ENCODE measurements at places on chromosomes 1 and 21. TPM values are rescaled to one million over a fixed set of nuclear protein-coding genes. Genes with fewer than 3 reads are reported as not detected.
A peak's percentile ranks its signal among the peaks of the same experiment; 100 is the strongest.

DNA sequence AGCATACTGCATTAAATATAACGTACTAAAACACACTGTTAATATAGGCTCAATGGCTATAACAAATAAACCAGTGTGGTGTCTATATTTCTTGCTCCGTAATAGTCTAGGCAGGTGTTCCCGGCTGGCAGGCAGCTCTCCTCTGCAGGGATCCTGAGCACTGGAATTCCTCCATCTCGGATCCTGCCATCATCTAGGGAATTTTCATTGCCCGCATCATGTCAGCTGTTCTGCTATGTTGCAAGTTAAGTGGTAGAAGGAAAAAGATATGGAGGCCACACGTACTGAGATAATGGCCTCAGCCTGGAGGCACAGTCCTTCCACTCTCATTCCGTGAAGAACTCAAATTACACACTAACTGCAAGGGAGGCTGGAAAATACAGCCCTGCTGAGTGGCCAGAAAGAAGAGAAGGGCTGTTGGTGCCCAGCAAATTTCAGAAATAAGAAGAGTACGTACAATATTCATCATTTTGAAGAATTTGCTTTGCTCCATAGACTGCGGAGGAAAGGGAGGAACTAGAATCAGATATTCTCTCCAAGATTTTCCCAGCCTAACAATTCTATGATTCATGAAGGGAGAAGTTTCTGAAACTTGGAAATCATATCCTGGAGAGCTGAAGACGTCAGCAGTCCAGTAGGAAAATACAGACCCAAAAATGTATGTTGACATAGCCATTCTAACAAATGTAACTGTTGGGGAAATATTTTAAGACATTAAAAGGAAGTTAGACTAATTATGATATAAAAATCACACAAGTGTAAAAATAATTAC, 263.3 kb downstream of the MRPL39 start:
- DNase-seq: no peak

GLIS1 gene
- 0.28 TPM for total RNA-seq

DNA sequence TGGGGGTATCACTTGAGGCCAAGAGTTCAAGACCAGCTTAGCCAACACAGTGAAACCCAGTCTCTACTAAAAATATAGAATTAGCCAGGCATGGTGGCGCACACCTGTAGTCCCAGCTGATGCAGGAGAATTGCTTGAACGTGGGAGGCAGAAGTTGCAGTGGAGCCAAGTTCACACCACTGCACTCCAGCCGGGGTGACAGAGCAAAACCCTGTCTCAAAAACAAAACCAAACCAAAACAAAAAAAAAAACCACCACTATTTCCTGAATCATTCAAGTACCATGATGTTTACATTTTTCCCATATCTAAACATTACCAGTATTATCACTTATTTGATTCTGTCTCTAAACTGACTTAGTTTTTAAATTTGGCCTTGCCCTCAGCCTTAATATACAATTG, 29.5 kb downstream of the TUT4 start:
- DNase-seq: peak; percentile 76

DNA sequence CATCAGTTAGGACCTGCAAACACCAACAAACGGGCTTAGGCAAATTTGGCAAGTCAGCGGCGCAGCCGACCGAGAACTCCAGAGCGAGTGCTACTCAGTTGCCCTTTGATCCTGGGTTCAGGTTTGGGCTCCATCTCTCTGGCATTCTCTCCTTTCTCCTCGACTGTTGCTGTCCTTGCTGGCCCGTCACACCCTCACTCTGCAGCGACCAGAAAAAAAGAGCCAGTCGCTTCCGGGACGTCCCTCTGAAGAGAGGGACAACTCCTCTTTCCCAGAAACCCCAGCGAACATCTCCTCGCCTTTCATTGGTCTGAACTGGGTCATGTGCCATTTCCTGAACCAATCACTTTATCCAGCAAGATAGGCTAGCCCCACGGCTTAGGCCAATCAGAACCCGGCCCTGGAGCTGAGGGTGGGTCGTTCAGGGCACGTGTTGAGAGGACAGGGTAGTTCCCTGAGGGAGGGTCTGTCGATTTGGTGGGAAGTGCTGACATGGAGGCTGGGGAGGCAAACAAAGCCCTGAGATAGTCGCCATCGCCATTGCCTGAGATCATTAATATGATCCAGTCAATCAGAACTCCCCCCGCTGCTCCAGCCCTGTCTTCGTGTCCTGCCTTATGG, 113.7 kb downstream of the PTPRU start:
- no peak for DNase-seq

MEX3A gene
- 2.3 TPM for total RNA-seq

DNA sequence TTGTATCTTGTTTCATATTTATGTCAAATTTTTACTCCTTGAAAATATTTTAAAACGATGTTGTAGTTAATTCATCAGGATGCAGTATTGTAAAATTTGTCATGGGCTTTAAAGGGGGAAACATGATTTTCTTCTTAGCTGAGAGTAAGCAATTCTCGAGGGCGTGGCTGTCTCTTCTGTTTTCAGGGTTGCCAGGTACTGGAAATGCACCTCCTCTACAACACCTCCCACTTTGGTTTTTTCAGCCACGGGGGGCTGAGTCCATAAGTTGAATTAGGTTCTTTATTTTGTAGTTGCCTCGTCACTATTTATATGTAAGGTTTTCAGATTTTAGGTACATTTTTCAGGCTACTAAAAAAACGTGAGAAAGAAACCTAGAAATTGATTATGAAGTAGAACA, 64.0 kb downstream of the PRDM2 start:
- no peak for DNase-seq

TCEA3 gene
- total RNA-seq: 3.0 TPM

TTC24 gene
- not detected for total RNA-seq

GRCh38 chr1:51276286-51276685, 40.2 kb downstream of the RNF11 start:
- no peak for DNase-seq

DNA sequence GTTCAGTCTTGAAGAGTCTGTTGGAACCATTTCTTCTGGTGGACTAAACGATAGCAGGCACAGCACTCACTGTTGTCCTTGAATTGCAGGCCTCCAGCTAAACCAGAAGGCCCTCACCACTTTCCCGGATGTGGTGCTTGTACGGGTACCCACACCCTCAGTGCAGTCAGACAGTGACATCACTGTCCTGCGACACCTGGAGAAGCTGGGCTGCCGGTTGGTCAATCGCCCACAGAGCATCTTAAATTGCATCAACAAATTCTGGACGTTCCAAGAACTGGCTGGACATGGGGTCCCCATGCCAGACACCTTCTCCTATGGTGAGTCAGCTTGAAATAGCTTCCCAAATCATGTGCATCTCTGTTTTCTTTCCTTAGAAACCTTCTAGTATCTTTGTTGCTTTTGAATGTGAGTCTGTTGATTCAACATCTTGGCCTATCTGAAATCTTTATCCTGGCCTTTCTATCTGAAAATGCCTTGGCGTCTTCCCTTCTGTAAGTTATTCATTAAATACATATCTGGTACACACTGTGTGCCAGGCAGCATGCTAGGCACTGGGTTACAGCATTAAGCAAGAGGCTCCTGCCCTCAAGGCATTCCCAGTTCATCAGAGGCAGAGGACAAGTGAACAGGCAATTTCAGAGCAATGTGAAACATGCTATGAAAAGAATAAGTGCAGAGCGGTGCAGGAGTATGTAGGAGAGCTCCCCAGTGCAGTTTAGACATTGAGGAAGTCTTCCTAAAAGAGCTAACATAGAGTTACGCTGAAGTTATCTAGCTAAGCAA, 18.9 kb downstream of the RIMKLA start:
- no peak for DNase-seq

DNA sequence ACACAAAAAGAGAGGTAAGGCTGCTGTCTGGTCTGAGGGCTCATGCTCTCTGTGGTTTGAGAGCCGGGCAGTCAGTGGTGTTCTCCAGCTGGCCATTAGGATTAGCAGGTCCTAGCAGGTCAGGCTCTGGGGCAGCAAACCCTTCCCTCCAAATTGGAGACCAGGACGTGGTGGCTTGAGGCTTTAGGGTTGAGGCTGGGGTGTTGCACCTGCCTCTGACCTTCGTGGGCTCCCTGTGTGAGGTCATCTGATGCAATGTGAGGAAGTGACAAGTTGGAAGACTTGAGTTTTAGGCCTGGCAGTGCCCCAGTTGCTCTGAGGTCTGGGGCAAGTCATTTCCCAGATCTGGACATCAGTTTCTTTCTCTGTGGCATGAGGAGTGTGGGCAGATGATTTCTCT, 24.4 kb downstream of the SZRD1 start:
- DNase-seq: no peak

- DNase-seq: no peak
Measured at GRCh38 chr21:28018213-28018612, 974.5 kb downstream of the LTN1 start.

GRCh38 chr1:47524272-47524671, 86.4 kb downstream of the FOXD2 start:
- DNase-seq: no peak

DNA sequence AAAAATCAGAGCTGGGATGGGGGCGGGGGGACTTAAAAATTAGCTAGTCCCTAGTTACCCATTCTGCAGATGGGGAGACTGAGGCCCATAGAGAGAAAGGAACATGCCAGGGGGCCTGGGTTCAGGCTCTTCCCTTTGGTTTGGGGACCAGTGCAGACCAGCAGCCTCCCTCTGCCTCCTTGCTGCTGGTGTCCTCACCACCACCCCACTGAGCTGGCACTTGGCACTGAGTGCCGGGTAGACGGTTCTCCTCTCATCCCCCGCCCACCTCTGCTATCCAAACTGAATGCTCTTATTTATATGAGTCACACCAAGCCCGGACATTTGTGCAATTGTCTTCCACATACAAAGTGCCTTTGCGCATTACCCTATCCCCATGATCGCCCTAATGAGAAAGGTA, 39.2 kb downstream of the CAMK2N1 start:
- peak; percentile 66 for DNase-seq

SMPDL3B gene
- total RNA-seq: not detected

S100A8 gene
- not detected for total RNA-seq

SAMD11 gene
- 5.9 TPM for total RNA-seq

DNA sequence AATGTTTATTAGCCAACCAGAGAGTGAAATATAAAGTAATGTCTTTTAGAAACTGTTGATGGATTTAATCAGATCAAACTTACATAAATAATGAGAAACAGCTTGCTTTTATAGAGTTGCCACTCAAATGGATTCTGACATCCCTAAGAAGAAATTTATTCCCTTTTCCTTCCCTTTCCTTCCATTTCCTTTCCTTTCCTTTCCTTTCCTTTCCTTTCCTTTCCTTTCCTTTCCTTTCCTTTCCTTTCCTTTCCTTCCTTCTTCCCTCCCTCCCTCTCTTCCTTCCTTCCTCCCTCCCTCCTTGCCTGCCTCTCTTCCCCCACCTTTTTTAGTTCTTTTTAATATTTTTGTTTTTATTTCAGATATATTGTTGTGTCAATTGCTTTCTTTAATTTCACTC, 27.3 kb downstream of the PRRX1 start:
- DNase-seq: no peak

GRCh38 chr1:52726265-52727113, at the start of gene ZYG11B:
Gene ZYG11B, plus strand, starts transcription at chr1:52726453. Its CDS starts 201 bp downstream, at chr1:52726654.
- DNase-seq: peak; percentile 76

- peak; percentile 47 for DNase-seq
Measured at GRCh38 chr1:159090286-159091179, 14.0 kb upstream of the AIM2 start.

GRCh38 chr1:156591181-156591431, 470 bp upstream of the NAXE start:
- no peak for DNase-seq

DNA sequence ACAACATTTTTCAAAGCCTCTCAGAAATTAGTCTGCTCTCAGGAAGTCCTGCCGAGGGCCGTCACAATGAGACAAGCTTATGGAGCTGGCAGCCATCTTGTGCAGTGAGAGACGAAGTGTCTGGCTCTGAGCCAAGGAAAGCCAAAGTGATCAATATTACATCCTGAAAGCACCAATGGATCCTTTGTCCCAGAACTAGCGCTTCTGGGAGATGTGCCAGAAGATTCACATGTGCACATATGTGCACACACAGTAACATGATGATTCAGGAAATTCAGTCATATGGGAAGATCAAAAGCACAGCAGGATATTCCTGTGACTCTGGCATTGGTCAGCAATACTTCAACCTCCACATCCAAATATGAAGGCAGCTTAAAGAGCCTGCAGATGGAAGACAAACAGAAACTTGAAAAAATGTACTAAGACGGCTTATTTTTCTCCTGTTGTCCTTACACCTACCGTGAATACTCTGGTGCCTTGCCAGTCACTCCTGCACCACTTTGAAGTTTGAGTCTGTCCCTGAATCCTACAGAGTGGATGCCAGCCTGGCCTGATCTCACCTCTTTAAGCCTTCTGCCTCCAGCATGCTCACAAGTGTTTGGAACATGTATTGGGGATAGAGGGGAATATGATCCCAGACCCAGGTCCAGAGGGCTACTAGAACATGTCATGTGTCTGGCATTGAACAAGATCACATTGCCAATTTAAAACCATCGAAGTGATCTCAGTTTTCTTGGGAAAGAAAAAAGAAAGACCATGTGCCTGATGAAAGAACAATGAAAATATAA, 44.5 kb upstream of the PRRX1 start:
- peak; percentile 37 for DNase-seq

GRCh38 chr1:94068999-94069918, 51.7 kb downstream of the ABCA4 start:
- DNase-seq: peak; percentile 86

DNA sequence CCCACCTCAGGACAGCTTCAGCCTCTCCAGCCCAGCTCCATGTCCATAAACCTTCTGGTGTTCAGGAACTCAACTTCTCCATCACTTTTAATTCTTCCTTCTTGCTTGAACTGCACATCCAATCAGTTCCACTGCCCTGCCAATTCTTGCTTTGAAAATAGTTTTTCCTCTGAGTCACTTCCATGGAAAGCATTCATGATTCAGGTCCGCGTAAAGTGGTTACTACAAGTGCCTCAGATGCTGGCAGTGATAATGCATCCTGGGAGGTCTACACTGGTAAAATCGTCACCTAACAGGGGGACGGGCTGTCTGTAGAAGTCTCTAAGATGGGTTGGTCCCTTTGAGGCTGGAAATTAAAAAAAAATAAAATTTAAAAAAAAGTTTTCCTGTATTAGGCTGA, 25.9 kb upstream of the RCAN1 start:
- peak; percentile 85 for DNase-seq

DNA sequence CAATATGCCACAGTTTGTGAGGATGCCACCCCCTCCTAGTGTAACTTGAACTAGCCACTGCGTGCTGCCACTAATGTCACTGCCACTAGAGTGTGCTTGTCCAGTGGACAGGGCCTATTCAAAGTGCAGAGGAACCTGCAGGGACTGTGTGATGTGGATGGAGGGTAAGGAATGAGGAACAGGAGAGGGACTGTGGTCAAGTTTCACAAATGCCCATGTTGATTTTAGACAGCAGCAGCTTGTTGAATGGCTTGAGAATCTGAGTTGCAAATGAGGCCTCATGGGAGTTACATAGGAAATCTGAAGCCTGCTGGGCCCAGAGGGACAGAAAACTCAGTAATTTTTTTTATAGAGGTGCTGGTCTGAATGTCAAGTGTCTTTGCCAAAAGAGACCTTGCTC, 112.3 kb downstream of the HHAT start:
- DNase-seq: no peak

GRCh38 chr1:237258871-237259270, 216.9 kb downstream of the RYR2 start:
- no peak for DNase-seq

GPA33 gene
- total RNA-seq: not detected

MAGI3 gene
- total RNA-seq: 8.8 TPM

KRTAP11-1 gene
- not detected for total RNA-seq
